ENCODE measurements at places on chromosomes 4 and X. TPM values are rescaled to one million over a fixed set of nuclear protein-coding genes. Genes with fewer than 3 reads are reported as not detected.

GRCh38 chr4:37802068-37802666, 24.3 kb upstream of the PGM2 start:
- H3K4me1 ChIP-seq, result no peaks in the 10 kb centered on the region
- H3K27me3 ChIP-seq, result peaks cover 10% of the 10 kb centered on the region
- H3K4me3 ChIP-seq, result no peak overlapping the region
- no peak for DNase-seq

Gene PAGE2B
- not detected for total RNA-seq

DNA sequence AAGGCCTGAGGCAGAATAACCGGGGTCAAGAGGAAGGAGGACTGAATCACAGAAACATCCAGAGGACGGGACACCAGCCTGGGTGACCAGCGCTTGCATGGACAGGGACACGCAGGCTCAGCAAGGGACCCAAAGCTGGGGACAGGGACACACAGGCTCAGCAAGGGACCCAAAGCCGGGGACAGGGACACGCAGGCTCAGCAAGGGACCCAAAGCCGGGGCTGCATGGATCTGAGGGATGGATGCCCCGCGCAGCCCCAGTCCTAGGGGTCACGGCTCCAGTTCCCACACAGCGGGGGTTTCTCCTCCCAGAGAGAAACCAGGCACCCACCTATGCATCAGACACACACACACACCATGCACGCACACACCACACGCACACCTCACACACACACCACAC, 32.5 kb downstream of the FAM53A start:
- no peak overlapping the region for H3K4me3 ChIP-seq
- no peaks in the 10 kb centered on the region for H3K4me1 ChIP-seq

Gene DRD5
- total RNA-seq, result not detected

Gene CDKL5
- 2.9 TPM for total RNA-seq

- no peak overlapping the region for H3K4me3 ChIP-seq
- no peaks in the 10 kb centered on the region for H3K4me1 ChIP-seq
- H3K27me3 ChIP-seq, result peaks cover 9% of the 10 kb centered on the region
- H3K36me3 ChIP-seq, result no peaks in the 10 kb centered on the region
- no peak overlapping the region for H3K27ac ChIP-seq
- no peak for DNase-seq
Observed at GRCh38 chr4:57091657-57092162, 18.5 kb downstream of the IGFBP7 start.

GRCh38 chrX:77776659-77777058, 9.4 kb downstream of the ATRX start:
- DNase-seq, result no peak
- H3K27ac ChIP-seq, result peak overlapping the region; percentile 5
- peak overlapping the region; percentile 40 for H3K4me3 ChIP-seq
- H3K27me3 ChIP-seq, result no peaks in the 10 kb centered on the region
- no peaks in the 10 kb centered on the region for H3K36me3 ChIP-seq

- H3K27ac ChIP-seq, result no peak overlapping the region
- DNase-seq, result no peak
- no peaks in the 10 kb centered on the region for H3K27me3 ChIP-seq
- no peak overlapping the region for H3K4me3 ChIP-seq
- H3K4me1 ChIP-seq, result peaks cover 56% of the 10 kb centered on the region
- no peaks in the 10 kb centered on the region for H3K36me3 ChIP-seq
Observed at GRCh38 chr4:1250921-1251772, 2.2 kb upstream of the CTBP1 start.

DNA sequence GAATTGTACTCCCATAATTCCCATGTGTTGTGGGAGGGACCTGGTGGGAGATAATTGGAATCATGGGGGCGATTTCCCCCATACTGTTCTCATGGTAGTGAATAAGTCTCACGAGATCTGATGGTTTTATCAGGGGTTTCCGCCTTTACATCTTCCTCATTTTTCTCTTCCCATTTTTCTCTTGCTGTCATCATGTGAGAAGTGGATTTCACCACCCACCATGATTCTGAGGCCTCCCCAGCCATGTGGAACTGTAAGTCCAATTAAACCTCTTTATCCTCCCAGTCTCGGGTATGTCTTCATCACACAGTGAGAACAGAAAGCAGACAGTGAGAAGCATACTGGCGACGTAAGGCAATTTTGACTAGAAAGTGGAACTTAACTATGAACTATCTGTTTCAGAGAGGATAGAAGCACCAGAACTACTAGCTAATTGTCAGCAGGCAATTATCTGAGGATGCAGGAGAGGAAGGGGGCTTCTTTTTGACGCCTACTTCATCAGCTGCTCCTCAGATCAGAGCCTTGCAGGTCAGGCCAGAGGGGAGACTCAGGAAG, 8.5 kb upstream of the GPR50 start:
- no peaks in the 10 kb centered on the region for H3K4me1 ChIP-seq
- no peak overlapping the region for H3K27ac ChIP-seq
- no peak for DNase-seq
- no peak overlapping the region for H3K4me3 ChIP-seq

- no peaks in the 10 kb centered on the region for H3K36me3 ChIP-seq
- H3K4me3 ChIP-seq, result no peak overlapping the region
- H3K27me3 ChIP-seq, result no peaks in the 10 kb centered on the region
- DNase-seq, result no peak
- H3K27ac ChIP-seq, result no peak overlapping the region
Observed at GRCh38 chrX:2501559-2502102, 855 bp upstream of the DHRSX start.

- H3K27me3 ChIP-seq, result no peaks in the 10 kb centered on the region
- H3K4me3 ChIP-seq, result peak overlapping the region; percentile 87
- H3K4me1 ChIP-seq, result peaks cover 24% of the 10 kb centered on the region
- H3K27ac ChIP-seq, result peak overlapping the region; percentile 94
- H3K36me3 ChIP-seq, result peaks cover 18% of the 10 kb centered on the region
- peak; percentile 37 for DNase-seq
Observed at GRCh38 chrX:53682885-53683555, 3.5 kb downstream of the HUWE1 start.

GRCh38 chr4:169251291-169252235, 19.2 kb downstream of the SH3RF1 start:
- H3K4me1 ChIP-seq, result no peaks in the 10 kb centered on the region
- no peaks in the 10 kb centered on the region for H3K36me3 ChIP-seq
- H3K27ac ChIP-seq, result no peak overlapping the region
- H3K27me3 ChIP-seq, result no peaks in the 10 kb centered on the region

- H3K27me3 ChIP-seq, result no peaks in the 10 kb centered on the region
- DNase-seq, result no peak
- H3K27ac ChIP-seq, result no peak overlapping the region
- H3K36me3 ChIP-seq, result no peaks in the 10 kb centered on the region
- no peaks in the 10 kb centered on the region for H3K4me1 ChIP-seq
- no peak overlapping the region for H3K4me3 ChIP-seq
Observed at GRCh38 chr4:127214016-127214415, 418.7 kb upstream of the INTU start.

DNA sequence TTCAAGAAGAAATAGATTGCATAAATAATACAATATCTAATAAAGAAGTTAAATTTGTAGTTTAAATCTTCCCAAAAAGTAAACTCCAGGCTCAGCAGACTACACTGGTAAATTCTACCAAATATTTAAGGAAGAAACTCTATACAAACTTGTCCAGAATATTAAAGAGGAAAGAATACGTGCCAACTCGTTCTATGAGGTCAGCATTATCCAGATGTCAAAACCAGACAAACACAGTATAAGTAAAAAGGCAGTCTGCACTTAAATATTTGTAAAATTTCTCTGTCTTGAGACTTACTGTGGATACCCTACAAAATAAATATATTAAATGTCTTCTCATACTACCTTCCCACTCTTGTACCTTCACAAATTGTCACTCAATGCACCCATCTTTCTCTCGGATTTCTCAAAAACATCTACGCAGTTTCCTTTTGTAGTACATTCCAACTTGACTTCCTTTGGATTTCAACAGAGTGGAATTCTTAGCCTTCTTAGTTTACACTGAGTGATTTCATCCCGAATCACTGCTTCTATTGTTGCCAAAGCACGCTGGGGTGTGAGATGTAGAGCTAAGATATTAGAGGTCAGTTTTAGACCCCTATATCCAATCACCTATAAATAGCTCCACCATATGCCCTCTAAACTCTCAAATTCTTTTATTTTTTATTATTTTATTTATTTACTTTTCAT, 71.6 kb upstream of the MAB21L2 start:
- no peaks in the 10 kb centered on the region for H3K4me1 ChIP-seq
- no peaks in the 10 kb centered on the region for H3K36me3 ChIP-seq
- no peak for DNase-seq
- H3K27me3 ChIP-seq, result no peaks in the 10 kb centered on the region

- DNase-seq, result no peak
- no peak overlapping the region for H3K27ac ChIP-seq
- H3K27me3 ChIP-seq, result no peaks in the 10 kb centered on the region
- H3K4me3 ChIP-seq, result no peak overlapping the region
Observed at GRCh38 chr4:40731361-40731760, 18.4 kb upstream of the NSUN7 start.

DNA sequence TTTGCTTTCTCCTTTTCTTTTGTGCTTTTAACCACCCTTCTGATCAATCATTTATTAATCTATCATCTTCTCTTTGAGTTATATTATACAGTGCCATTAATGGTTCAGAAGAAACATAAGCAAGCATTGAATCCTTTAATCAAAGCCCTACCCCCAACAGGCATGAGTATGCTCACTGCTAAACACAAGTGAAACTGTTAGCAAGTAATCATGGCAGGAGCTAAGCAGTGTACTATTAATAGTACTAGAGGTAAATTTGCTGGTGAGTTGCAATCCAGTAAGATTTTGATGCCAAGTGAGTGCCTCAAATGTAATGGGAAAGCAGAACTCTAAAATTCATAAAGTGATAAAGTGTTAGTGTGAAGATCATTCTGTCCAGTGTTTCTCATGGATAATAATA, 57.2 kb downstream of the FNIP2 start:
- H3K4me1 ChIP-seq, result peaks cover 20% of the 10 kb centered on the region
- no peak overlapping the region for H3K4me3 ChIP-seq
- no peak for DNase-seq
- no peak overlapping the region for H3K27ac ChIP-seq
- no peaks in the 10 kb centered on the region for H3K27me3 ChIP-seq

GRCh38 chr4:174375422-174375821, 91.7 kb downstream of the CEP44 start:
- no peak for DNase-seq
- no peaks in the 10 kb centered on the region for H3K36me3 ChIP-seq
- H3K4me3 ChIP-seq, result no peak overlapping the region

Gene LANCL3
- total RNA-seq, result 0.35 TPM

GRCh38 chr4:80307774-80308465, 27.6 kb upstream of the CFAP299 start:
- DNase-seq, result no peak
- H3K36me3 ChIP-seq, result no peaks in the 10 kb centered on the region
- no peaks in the 10 kb centered on the region for H3K4me1 ChIP-seq
- H3K27ac ChIP-seq, result no peak overlapping the region
- H3K4me3 ChIP-seq, result no peak overlapping the region
- peaks cover 3% of the 10 kb centered on the region for H3K27me3 ChIP-seq

Gene ZAR1
- not detected for total RNA-seq

- no peak for DNase-seq
- H3K36me3 ChIP-seq, result no peaks in the 10 kb centered on the region
- no peaks in the 10 kb centered on the region for H3K4me1 ChIP-seq
- no peak overlapping the region for H3K27ac ChIP-seq
- no peak overlapping the region for H3K4me3 ChIP-seq
Observed at GRCh38 chrX:77422891-77423648, 24.1 kb upstream of the FGF16 start.
